NCI-H2029 (cell line): ENCODE measurements at places on chromosomes 7 and 10.

GRCh38 chr7:142654398-142654797 lies 94.9 kb upstream of the PRSS1 start:
- no peak for DNase-seq

- DNase-seq: no peak
Measured at GRCh38 chr10:61684894-61685507, 22.3 kb downstream of the CABCOCO1 start.

DNA sequence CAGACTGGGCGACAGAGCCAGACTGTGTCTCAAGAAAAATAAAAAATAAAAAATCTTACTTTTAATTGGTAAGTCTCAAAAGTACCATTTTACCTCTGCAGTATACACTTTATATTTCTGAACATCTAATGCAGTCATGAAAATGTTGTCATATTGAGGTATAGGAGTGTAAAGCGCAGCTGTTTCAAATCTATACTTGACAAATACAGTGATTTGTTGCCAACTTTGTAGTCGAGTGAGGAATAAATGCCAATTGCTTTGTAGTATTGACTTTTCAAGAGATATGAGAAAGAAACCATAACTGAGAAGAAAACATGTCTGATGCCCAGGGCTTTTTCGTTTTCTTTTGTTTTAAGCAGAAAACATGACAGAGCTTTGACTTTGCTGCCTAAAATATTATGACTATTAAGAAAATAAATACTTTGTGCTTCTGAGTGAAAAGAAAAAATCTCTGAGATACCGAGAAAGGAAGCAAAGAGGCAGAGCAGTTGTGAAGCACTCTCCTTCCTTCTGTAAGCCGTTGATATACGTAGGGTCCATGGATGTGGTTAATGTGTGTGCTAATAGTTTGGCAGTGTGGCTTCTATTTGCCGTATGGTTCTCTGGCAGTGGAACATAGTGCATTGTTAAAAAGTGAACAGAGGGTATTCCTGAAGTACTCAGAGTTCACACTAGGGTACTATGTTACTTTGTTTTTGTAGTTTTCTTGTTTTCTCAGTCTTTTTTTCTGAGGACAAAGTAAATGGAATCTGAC lies 38.2 kb downstream of the AVL9 start:
- DNase-seq: no peak

GRCh38 chr7:85114342-85114741 lies 72.5 kb downstream of the SEMA3D start:
- DNase-seq: no peak

DNA sequence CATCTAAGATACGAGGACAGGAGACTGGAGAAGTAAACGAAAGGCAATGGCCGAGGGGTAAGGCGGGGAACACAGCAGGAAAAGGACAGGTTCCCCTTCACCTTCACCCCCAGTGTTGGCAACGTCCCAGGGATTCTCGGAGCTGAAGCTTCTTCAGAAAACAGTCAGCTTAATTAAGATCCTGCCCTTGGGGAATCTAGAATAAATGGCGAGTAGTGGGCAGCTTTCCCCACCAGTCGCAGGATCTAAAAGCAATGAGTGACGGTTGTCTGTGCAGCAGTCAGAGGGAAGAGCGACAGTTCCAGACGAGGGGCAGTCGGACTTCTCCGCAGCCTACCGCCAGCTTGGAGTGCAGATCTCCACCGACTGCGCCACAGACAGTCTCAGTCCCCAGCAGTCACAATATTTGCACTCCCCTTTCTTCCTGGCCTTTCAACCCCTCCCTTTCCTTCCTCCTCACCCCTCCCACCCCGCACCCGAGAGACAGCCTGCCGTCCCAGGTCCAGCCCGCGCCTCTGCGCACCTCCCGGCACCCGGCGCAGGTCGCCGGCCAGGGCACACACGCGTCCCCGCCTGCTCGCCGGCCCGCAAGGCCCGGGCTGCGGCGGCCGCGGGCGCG lies 10.9 kb upstream of the SP8 start:
- no peak for DNase-seq

DNA sequence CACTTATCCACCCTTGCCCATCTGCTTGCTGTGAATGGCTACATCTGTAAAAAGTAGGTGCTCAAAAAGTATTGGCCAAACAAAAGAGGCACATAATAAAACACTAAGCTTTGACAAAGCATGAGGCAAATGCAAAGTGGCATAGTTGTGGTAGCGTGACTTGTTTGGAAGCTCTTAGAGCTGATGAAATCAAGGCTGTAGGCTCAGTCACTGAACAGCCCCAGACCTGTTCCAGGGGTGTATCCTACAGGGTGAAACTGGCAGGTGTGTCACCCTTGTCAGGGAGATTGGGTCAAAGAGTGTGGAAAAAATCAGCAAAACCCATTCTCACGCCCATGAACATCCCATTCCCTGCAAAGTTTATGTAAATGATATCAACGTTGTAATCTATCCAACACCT lies 427.4 kb downstream of the PLXNA4 start:
- no peak for DNase-seq

DNA sequence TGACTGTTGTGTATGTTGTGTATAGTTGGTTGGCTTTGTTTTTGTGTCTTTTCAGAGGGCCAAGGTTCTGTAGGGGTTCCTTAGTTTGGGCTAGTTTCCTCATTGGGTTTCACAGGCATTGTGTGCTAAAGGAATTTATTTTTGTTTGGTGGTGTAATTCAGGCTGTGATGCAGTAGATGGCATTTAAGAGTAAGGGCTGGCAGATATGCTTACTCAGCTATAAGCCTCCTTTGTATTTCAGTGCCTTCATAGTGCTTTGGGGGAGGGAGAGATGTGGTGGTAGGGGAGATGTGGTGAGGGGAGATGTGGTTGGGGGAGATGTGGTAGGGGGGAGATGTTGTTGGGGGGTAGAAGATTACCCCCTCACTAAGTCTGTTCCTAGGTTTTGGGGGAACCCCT lies 91.7 kb downstream of the SLC25A40 start:
- no peak for DNase-seq

DNA sequence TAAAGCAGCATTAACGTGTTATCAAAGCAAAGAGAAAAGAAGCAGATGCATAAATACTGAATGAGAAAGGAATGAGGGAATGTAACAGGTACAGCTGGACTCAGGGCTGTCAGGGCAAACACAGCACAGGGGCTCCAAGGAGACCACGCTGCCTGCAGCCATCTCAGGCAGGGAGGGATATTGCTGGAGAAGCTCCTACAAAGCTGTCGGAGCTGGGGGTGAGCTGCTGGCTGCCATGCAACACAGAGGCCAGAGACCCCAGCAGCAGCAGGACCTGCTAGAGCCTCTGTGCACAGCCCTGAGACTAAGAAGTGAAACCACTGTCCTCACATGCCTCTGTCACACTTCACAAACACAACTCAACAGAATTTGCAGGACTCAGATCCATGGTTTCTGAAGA lies 235.8 kb downstream of the DIP2C start:
- no peak for DNase-seq

DNA sequence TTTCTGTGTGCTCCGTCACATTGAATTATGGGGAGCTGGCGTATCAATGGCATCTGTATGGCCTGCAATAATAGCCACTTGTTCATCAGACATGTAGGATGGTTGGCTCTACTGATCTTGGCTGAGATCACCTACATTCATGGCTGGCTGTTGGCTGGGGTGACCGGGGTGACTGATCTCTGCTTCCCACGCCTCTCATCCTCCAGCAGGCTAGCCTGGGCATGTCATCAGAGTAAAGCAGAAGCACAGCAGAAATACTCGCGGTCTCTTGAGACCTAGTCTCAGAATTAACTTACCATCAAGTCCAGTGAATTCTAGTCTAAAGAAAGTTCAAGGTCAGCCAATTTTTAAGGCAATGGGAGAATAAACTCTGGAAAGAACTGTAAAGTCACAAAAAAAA lies 257.7 kb upstream of the GLI3 start:
- no peak for DNase-seq

GRCh38 chr10:125039354-125039769 lies 97.4 kb downstream of the ZRANB1 start:
- DNase-seq: no peak

- no peak for DNase-seq
Measured at GRCh38 chr10:117455346-117455745, 80.1 kb upstream of the PDZD8 start.

DNA sequence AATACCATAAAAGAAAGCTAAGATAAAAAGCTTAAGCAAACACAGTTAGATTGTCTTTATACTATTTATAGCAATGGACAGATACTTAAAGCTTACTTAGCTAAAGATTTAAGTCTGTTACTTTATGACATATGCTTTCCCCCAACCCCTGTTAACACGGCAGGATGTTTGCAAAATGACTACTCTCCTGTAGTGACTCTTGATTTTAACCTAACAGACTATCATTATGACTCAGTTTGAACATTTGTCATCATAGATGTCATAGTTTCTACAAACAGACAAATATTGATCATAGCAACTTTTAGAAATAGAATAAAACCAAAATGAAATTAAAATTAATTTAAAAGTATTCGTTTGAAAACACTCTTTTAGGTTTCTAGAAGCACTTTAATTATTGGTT lies 7.8 kb upstream of the COMMD3 start:
- DNase-seq: no peak

DNA sequence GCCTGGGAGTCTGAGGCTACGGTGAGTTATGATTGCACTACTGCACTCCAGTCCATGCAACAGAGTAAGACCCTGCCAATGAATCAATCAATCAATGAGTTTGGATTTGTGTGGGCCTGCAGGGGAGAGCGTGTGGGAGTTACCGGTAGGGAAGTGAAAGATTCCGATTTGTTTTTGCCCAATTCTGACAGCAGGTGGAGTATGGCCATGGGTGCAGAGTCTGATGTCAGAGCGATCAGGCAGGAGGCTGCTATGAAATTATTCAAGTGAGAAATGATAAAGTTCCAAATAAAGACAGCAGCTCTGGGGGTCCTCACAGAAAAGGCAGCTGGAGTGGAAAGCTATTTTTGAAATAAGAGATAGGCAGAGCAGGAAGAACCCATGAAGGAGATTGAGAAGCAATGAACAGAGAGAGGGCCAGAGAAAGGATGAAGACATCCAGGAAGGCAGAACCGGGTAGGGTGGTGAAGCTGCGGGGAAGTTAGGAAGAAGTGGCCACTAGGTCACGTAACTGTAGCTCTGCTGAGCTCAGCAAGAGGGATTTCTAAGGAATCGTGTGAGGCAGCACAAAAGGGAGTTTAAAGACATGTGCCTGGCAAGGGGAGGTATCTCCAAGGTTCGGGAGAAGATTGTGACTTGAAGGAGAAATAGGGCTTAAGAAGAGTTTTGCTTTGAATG lies 93.7 kb upstream of the NMT2 start:
- no peak for DNase-seq

GRCh38 chr7:71459132-71459531 lies 327.2 kb downstream of the GALNT17 start:
- no peak for DNase-seq

DNA sequence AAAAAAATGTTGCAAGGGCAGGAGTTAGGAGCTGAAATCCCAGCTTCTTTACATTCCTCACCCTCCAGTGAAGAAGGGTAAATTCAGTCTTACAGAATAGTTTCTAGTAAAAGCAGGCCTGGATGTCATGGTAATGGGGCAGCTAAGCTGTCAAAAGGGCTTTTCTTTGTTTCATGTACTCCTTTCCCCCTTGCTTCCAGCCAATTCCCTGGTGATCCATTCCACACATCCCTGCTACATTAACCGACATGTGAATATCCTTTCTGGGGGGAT lies 36.0 kb downstream of the RHEB start:
- no peak for DNase-seq
